ENCODE measurements at places on chromosomes 5 and 9. TPM values are rescaled to one million over a fixed set of nuclear protein-coding genes. Genes with fewer than 3 reads are reported as not detected.
A peak's percentile ranks its signal among the peaks of the same experiment; 100 is the strongest.

Gene SAXO1
- total RNA-seq = 0.15 TPM

- DNase-seq = no peak
Measured at GRCh38 chr9:76576344-76576743, 117.4 kb downstream of the GCNT1 start.

DNA sequence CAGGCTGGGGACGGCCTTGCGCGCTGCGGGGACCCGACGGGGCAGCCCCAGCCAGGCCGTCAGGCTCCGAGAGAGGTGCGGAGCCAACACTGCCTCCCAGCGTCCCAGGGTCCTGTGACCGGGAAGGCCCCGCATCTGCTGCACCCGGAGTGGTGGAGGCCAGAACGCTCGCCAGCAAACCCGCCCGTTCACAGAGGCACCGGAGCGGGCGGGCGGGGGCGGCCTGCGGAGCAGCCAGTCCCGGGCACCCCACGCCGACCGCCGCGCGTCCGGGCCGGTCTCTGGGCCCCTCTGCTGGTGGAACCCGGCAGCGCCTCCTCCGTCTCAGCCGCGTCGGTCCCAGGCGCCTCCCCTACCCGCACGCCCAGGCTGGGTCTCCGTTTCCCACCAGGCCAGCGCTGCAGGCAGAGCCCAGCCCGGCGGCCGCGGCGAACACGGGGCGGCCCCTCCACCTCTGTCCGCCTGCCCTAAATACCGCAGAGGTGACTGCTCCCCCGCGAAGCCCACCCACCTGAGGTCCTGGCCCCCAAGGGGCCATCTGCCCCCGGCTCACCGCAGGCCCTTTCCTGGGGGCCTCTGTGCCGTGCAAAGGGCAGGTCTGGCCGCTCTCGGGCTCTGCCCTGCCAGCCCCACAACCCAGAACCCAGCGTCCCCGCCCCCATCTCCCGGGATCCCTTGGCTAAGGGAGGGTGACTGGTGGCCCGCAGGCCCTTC, 15.9 kb downstream of the EXD3 start:
- peak; percentile 81 for DNase-seq

DNA sequence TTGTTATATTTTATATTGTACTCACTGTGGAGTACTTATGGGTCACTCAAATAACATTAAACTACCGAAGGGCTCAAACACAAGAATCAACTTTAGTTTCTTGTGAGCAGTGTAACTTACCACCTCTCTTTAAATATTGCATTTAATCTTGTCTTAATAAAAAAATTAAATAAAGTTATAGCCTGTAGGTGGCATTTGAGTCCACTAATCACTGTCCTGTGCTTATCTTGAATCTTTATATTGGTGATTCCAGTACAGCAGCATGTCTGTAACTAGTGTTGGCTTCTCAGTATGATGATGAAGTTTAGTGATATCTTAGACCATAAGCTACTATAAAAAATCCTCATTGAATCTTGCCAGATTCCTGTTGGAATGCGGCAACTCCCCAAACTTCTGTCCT, 313.8 kb downstream of the FAM170A start:
- DNase-seq = no peak

GRCh38 chr9:31005086-31005665, 1379.3 kb upstream of the ACO1 start:
- no peak for DNase-seq
